Right hindlimb (tissue), 1 donor: ENCODE measurements at places on chromosomes 7 and 10.

DNA sequence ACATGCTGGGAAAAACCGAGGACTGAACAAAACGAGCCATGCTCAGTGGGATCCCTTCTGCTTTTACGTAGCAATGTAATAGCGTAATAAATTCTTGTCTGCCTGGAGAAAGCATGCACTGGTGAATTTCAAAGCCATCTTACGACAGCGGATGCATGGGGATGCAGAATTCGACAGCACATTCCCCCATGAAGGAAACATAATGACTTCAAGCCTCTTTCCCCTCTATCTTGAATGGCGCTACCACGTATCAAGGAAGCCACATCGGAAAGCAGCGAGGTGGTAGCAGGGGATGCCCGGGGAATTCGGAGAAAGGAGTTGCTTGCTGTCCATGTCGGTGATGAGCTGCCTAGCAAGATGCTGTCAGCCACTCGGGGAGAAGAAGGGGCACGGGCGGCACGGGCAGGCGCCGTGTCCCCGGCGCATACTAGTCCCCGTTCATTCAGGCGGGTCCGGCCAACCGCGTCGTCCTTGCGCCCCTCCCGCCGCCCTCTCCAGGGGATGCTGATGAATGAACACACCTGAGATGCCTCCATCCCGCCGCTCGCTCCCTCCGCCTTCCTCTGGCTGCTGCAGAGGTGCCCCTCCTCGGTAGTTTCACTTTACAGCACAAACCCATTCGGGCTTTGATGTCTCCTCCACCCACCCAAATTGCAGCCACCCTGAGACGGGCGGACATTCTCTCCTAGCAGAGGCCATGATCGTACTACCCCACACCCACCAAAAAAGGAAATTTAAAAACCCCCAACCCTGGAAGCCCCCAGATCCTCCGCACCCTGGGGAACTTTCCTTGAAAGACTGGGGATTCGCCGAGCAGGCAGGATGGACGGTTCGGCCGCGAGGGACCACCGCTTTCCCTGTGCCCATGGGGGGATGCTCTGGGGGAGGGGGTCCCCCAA is 644 bp downstream of the SORBS1 start:
- peak; percentile 54 for DNase-seq

DNA sequence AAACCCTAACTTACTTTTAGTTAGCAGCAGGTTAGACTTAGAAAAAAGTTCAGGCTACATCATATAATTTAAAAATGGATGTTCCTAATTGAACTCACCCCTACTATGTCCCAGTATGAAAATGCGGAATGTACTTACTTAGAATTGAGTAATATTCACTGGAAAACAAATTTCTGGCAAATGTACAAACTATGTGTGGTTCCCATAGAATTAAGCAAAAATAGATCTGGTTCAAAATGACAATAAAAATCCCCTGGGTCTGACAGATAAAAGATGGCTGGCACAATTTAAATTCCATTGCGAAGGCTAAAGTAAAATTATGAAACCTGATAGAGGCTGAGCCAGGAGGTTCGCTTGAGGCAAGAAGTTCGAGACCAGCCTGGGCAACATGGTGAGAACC is 42.4 kb upstream of the PRKAR2B start:
- DNase-seq, result no peak

GRCh38 chr10:117938104-117938503 is 108.6 kb downstream of the RAB11FIP2 start:
- DNase-seq, result no peak

GRCh38 chr10:11715815-11716494 is 26.2 kb upstream of the ECHDC3 start:
- peak; percentile 46 for DNase-seq

GRCh38 chr10:21724687-21725367 is 190.8 kb downstream of the MLLT10 start:
- peak; percentile 95 for DNase-seq

- DNase-seq, result no peak
Measured at GRCh38 chr7:116468534-116468933, 31.0 kb upstream of the CAV2 start.

- no peak for DNase-seq
Measured at GRCh38 chr10:89625041-89625765, 19.8 kb downstream of the PANK1 start.

GRCh38 chr10:103895411-103896186 is 22.4 kb downstream of the STN1 start:
- DNase-seq, result no peak

GRCh38 chr7:81285142-81285871 is 366.5 kb upstream of the SEMA3C start:
- no peak for DNase-seq

GRCh38 chr10:88221010-88221973 is 357.9 kb downstream of the PTEN start:
- DNase-seq, result no peak

GRCh38 chr10:133276435-133277201 is at the start of gene ADAM8:
ADAM8 (minus strand) TSS chr10:133276868; CDS start chr10:133276817, 51 bp downstream.
- DNase-seq, result no peak

GRCh38 chr10:125985557-125986240 is 89.3 kb downstream of the FANK1 start:
- no peak for DNase-seq

DNA sequence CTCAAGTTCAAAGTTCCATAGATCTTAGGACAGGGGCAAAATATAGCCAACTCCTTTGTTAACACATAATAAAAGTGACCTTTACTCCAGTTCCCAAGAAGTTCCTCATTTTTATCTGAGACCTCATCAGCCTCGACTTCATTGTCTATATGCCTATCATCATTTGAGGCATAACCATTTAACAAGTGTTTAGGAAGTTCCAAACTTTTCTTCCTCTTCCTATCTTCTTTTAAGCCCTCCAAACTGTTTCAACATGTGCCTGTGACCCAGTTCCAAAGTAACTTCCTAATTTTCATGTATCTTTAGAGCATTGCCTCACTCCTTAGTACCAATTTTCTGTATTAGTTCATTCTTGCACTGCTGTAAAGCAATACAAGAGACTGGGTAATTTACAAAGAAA is 569.1 kb downstream of the ANKRD7 start:
- DNase-seq, result no peak

GRCh38 chr7:20647908-20648776 is 32.7 kb downstream of the ABCB5 start:
- DNase-seq, result peak; percentile 29

DNA sequence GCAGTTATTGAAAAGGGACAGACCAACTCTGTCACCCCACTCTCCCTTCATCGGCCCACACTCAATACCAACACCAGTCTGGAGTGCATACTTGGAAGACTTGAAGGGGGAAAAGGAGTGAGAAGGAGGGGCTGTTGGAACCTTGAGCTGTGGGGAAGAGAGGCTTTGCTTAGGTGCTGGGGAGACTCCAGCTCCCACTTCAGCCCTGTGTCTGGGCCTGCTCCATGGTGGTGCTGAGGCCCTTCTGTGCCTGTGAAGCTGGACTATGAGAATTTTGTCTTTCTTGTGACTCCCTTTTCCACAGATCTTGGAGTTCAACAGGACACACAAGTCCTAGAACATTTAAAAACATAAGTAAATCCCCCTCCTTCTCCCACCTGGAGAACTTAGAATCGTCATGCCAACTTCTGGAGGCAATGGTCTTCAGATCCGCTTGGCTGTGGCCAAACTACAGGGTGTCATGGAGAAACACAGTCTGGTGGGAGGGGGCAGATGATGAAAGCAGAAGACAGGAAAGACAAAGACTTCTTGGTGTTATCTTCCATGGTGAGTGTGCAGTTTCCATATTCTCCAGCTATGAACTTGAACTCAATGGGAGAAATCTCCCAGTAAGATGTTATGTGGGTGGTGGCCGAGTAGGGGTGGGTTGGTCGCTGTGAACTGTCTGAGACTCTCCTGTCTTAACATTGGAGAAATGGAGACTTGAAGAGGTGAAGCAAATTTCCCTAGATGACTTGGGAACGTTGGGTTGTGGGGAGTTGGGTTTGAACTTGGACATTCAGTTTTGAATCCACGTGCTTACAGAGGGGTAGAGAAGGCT is 18.4 kb upstream of the GIMAP8 start:
- DNase-seq, result no peak

- no peak for DNase-seq
Measured at GRCh38 chr10:130897815-130898214, 413.7 kb downstream of the TCERG1L start.

- DNase-seq, result no peak
Measured at GRCh38 chr7:45236666-45237065, 79.1 kb downstream of the RAMP3 start.

DNA sequence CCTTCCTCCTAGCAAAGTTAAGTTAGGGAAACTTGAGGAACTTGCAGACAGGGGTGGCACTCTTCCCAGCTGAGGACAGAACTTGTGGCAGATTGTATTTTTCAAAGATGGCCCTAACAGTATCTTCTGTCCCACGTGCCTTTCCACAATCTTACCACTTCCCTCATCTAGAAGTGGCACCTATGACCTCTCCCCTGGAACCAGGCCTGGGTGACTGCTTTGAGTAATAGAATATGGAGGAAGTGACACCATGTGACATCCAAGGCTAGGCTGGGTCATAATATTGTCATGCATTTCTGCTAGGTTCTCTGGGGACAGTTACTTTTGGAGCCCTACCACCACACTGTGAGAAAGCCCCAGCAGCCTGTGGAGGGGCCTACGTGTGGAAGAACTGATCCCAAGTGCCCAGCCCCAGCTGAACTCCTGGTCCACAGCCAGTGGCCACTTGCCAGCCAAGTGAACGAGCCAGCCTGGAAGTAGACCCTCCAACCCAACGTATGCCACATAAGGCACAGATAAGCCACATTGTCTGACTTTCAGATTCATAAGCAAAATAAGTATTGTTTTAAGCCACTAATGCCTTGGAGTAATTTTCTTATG is 193.7 kb downstream of the PTPN20 start:
- DNase-seq, result no peak

DNA sequence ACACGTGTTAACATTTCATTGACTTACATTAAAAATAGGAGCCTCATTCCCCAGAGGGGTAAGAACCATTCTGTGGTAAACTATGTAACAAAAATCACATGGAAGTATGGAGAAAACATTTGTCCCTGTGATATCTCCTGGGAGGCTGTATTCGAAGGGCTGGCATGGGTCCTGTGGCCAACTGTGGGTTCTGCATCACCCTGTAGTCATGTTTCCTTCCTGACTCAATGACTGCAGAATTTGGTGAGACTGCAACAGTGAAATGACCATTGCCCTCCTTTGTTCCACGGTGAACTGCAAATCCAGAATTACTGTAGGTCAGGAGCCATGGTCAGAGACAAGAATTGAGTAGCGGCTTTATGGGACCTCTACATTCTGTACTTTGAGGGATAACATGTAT is 3.6 kb upstream of the ZEB1 start:
- no peak for DNase-seq

DNA sequence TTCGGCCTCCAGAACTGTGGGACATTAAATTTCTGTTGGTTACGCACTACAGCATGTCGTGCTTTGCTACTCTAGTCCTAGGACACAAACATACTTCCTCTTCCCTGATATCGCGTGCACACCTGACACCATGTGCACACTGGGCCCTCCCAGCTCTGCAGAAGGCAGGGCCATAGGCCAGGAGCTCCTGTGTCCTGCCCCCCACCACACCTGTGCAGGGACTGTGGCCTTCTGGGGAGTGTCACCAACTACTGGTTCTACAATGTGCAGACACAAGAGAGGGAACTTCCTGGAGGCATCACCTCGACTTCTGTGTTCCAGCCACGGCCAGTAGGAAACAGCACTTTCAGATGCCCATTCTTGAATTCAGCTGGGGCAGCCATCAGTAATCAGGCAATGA is 646.4 kb upstream of the MGMT start:
- DNase-seq, result no peak

GRCh38 chr10:14158575-14158974 is 172.1 kb downstream of the FRMD4A start:
- no peak for DNase-seq

- DNase-seq, result peak; percentile 42
Measured at GRCh38 chr10:70952401-70952800, 64.0 kb upstream of the PCBD1 start.

DNA sequence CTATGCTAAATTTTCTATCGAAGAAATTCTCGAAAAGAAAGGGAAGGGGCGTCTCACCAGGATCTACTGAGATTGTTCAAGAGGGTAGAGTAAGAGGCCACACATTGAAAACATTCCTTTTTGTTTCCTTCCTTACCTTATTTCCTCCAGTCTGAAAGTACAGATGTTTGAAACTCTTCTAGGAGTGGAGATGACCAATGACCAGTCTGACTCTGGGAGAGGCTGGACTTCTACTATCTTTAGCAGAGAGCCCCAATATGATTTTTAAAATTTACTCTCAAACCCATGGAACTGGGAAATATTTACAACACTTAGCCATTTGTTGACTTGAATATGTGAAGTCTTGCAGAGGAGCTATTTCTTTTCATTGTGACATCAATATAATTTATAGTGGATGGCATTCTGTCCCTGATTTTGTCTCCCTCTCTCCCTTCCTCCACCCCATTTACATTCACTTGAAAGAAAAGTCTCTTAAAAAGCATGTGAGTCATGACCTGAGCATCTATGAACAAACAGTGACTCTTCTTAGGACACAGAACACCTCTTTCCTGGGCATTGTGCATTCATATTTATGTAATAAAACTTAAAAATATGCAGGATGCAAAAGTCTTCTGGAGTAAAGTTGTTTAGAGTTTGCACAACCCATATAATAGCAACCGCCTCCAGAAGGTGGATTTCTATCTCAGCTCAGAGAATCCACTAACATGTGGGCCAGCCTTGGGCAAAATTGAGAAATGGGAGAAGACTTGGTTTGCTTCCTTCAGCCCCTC is 31.2 kb upstream of the BMPER start:
- DNase-seq, result no peak

- no peak for DNase-seq
Measured at GRCh38 chr7:104950754-104951153, 63.3 kb upstream of the KMT2E start.

- no peak for DNase-seq
Measured at GRCh38 chr10:62437696-62438095, 63.5 kb downstream of the ZNF365 start.

- no peak for DNase-seq
Measured at GRCh38 chr10:24606021-24606420, 117.7 kb downstream of the ARHGAP21 start.

GRCh38 chr7:111789870-111790269 is 227.6 kb upstream of the IMMP2L start:
- no peak for DNase-seq

- no peak for DNase-seq
Measured at GRCh38 chr7:20132585-20132984, 84.6 kb downstream of the MACC1 start.

- no peak for DNase-seq
Measured at GRCh38 chr7:121180436-121181063, 148.2 kb upstream of the WNT16 start.

GRCh38 chr7:109616551-109617069 is 1046.9 kb downstream of the DNAJB9 start:
- no peak for DNase-seq

GRCh38 chr10:37754538-37755323 is 102.7 kb downstream of the ZNF248 start:
- DNase-seq, result no peak

GRCh38 chr10:26706206-26706605 is 8.7 kb downstream of the PDSS1 start:
- no peak for DNase-seq

- no peak for DNase-seq
Measured at GRCh38 chr10:100656454-100656853, 88.9 kb upstream of the PAX2 start.

- no peak for DNase-seq
Measured at GRCh38 chr7:38632411-38632810, 1.2 kb upstream of the AMPH start.
